ENCODE measurements at places on chromosomes 7 and 10.

- DNase-seq: no peak
These were observed 144.6 kb downstream of the WDR11 start for GRCh38 chr10:120995768-120996167.

DNA sequence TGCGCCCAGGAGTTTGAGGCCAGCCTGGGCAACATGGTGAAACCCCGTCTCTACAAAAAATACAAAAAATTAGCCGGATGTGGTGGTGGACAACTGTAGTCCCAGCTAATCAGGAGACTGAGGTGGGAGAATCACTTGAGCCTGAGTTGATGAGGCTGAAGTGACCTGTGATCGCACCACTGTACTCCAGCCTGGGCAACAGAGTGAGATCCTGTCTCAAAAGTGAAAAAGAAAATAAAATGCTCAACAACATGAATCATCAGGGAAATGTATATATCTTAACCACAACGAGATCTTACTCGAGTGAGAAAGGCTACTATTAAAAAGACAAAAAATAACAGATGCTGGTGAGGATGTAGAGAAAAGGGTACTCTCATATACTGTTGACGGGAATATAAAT is 72.7 kb downstream of the JMJD1C start:
- DNase-seq: no peak

DNA sequence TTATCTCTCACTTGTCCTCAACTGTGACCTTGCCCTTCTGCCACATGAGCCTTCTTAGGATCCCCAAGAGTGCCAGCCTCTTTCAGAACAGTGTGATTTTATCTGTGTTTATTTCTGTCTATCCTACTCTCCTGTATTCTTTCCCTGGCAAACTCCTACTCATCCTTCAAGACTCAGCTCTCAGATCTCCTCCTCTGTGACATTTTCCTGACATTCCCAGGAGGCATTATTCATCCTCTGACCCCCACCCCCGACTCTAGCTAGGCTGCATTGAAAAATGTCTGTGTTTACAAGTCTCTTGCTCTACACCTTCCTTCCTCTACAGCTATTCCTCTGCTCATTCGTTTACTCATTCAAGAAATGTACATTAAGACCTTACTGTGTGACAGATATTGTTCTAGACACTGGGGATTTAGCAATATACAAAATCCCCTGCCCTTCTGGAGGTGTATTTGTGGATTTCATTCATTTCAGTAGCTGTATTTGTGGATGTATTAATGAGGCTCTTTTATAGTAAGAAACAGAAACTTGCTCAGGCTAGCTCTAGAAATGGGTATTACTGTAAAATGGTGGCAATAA is 61.4 kb upstream of the COMTD1 start:
- DNase-seq: no peak

- no peak for DNase-seq
These were observed 303.5 kb downstream of the NEBL start for GRCh38 chr10:20593649-20594048.

DNA sequence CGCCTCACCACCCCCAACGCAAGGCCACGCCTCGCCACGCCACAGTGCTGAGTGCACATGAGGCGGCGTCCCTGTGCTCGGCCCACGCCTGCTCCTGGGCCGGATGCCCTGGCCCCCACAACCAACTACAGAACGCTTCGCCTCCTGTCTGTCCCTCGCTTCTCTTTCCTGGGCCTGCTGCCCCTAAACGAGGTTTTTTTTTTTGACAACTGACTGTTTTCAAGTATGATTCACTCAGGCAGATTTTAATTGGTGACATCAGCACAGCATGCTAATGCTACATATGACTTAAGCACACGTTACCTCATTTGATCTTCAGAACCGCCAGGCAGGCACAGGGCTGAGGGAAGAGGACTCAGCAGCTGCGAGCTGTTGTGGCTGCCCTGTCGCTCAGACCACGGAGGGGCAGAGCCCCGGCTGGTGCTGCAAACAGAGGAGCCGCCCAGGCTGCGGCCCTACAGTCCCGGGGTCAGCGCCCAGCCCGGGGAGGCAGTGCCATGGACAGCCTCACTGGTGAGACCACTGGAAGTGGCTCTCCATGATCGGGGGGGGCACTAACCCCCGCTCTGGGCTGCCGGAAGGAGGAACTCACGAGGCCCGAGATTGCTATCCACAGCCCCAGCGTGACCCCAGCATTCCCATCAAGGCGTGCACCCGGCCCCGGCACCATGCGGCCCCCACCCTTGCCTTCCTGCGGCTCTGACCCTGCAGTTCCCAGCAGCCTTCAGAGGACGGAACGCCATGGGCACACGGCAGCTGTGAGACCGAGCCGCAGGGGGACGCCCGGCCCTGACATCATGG is 212.8 kb downstream of the MAD1L1 start:
- peak; percentile 73 for DNase-seq

DNA sequence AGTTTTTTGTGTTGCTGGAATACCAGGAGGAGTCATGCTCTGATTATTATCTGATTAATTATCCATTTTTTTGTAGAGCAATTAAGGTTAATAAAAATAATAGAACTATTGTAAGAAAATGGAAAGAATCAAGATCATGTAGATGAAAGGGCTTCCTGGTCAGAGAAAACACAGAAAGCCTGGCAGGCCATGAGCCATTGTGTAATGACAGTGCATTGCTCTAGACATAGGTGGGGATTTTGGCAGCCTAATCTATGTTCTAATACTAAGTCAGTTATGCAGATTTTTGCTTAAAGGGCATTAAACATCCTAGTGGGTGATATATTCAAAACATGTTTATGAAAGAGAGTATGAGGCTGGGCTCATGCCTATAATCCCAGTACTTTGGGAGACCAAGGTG is 198.2 kb downstream of the PPP1R9A start:
- DNase-seq: no peak

- no peak for DNase-seq
These were observed 40.8 kb downstream of the ZNF467 start for GRCh38 chr7:149732611-149733010.

GRCh38 chr7:28239823-28240204 is 59.2 kb upstream of the JAZF1 start:
- DNase-seq: no peak

GRCh38 chr7:6250364-6250833 is 22.0 kb downstream of the CYTH3 start:
- no peak for DNase-seq

GRCh38 chr10:83678850-83679249 is 460.5 kb upstream of the GHITM start:
- DNase-seq: no peak

DNA sequence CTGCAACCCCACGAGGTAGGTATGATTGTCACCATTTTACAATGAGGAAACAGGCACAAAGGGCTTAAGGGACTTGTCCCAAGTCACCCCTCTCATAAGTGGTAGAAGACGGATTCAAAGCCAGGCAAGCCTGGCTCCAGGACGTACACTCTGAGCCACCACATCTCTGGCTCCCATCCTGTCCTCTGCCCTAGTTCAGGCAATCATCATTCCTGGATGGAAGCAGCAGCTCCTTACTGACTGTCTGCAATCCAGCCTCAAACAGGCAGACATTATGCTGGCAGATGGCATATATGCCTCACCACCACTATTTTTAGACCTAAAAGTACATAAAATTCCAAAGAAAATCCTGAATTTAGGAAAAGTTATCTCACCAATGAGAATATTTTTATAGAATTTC is 100.7 kb downstream of the USP6NL start:
- DNase-seq: no peak

DNA sequence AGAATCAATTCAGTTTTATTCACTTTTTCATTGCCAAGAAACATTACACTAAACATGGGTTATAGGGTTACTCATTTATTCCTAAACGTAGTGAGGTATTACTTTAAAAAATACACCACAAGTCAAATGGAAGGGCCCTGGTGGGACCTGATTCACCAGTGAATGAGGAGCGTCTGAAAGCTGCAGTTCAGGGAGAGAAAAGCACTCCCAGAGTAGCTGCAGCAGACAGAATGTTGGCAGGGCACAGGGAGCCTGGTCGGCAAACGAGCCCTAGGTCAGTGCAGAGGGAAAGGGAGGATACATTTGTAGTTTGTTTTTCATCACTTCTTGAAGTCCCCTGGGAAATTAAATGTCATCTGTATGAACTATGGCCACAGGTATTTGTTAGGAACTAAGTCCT is 361.7 kb upstream of the ETV1 start:
- no peak for DNase-seq

DNA sequence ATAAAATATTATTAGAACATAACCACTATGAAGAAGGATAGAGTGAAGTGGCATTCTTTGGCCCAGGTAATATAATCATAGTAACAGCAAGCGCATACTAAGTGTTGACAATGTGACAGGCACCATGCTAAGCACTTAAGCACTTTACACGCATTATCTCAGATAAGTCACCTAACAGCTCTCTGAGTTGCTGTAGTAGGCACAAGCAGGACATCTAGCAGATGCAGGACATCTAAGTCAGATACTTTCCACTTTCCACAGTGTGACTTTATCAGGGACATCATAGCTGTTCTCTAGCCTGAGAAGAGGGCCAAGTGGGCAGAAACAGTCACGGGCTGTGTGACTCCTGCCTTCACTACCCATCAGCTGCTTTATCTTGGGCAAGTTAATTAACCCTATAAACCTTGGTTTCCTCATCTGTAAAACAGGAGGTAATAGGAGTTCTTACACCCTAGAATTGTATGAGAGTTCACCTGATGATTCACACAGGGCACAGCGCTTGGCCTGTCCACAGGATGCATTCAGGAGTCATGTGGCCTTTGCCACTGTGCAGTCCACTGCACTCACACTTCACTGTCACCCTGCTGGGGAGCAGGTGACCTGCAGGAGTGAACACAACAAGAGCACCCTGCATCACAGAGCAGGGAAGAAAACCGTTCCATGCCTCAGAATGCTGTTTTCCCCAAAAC is 12.5 kb downstream of the LIPA start:
- DNase-seq: no peak

DNA sequence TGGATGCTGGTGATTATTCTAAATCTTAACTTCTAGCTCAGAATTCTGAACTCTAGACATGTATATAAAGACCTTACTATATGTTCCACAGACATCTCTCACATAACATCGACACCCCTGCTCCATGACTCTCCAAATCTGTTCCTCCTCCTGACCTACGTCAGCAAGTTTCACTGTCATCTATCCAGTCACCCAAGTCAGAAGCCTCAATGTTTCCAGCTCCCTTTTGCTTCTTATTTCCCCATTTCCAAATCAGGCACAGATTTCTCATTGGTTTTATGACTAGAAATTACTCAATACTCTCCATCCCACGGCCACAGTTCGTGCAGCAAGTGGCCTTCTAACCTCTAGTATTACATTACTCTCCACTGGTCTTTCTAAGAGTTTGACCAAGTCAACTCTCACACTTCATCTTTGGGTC is 28.5 kb downstream of the EPC1 start:
- DNase-seq: peak; percentile 7

DNA sequence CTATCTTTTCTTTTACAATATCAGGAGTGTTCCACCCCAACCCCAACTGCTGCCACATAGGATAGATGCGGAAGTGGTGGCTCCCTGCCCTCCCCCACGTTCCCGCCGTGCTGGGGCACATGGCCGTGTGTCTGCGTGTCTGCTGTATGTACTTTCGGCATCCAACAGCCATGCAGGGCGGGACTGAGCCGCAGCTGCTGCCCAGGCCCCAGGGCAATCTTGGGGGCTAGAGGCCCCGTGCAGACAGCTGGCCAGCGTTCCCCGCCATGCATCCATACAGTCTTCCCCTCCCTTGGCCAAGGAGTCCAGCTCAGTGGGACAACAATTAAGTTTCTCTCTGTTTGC is 162.7 kb downstream of the DGKB start:
- DNase-seq: no peak

- no peak for DNase-seq
These were observed 132.0 kb downstream of the NEBL start for GRCh38 chr10:20765066-20765465.

DNA sequence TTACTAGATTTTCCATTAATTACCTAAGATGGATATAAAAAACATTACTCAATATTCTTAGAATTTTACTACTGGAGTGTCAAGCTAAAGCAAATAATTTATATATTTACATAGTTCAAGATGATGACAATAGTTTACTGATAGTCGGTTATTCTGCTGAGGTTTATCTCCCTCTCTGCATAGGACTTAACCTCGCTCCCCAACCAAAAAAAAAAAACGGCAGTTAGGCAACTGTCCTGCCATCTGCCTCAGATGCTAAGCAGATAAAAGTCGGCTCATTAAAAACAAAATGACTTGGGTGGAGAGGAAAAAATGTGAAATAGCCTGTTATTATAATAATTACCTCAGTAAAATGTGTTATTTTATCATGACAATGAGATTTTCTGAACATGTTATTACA is 14.0 kb upstream of the ITGB8 start:
- DNase-seq: no peak

GRCh38 chr10:35926846-35927245 is 284.8 kb upstream of the FZD8 start:
- no peak for DNase-seq

GRCh38 chr7:23863209-23863787 is 153.3 kb downstream of the STK31 start:
- DNase-seq: peak; percentile 7

GRCh38 chr10:78771808-78772455 is 296.8 kb upstream of the ZMIZ1 start:
- DNase-seq: no peak

- DNase-seq: no peak
These were observed 119.3 kb downstream of the CUX1 start for GRCh38 chr7:101936611-101937231.

DNA sequence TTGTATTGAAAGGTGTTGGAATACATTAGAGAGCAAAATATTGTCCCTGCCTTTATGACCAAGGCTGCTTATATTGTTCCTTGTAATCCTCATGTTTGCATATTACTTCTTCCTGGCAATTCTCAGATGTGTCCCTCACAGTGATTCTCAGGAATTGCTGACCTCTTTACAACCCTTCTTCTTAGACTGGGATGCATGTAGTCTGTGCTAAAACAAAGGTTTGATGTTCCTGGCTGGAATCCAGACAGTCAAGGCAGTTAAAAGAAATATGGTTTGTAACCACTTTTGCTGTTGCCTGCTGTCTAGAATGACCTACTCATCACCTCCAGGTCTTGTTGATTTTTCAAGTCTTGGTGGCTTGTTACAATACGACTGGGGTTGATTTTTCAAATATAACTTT is 367.6 kb downstream of the HGF start:
- no peak for DNase-seq

DNA sequence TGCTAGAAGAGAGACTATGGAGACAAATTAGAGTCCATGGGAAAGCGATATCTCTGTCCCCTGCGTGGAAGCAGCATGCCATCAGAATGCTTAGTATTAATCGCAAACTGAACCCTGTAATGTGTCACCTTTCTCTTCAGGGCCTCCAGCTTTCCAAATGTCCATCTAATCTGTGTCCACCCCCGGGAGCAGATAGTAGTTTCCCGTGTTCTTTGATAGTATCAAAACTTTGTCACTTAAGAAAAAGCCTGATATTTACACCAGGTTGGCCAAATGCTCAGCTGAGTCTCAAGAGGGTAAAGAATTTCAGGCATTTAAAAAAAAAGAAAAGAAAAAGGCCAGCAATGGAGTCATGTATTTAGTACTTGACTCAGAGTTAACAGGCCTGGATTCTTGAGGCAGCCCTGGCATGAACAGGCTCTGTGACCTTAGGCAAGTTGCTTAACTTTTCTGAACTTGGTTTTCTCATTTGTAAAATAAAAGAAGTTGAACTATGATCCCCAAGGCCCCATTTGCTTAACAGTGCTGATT is 10.4 kb upstream of the GSAP start:
- no peak for DNase-seq

- DNase-seq: no peak
These were observed 130.5 kb upstream of the C1QL3 start for GRCh38 chr10:16652154-16652553.

GRCh38 chr10:112835944-112836451 is 114.0 kb upstream of the TCF7L2 start:
- peak; percentile 16 for DNase-seq

Measured in AG09319 (cell line).